Endothelial cell (in vitro differentiated cells): ENCODE measurements at places on chromosomes 2 and 18.

DNA sequence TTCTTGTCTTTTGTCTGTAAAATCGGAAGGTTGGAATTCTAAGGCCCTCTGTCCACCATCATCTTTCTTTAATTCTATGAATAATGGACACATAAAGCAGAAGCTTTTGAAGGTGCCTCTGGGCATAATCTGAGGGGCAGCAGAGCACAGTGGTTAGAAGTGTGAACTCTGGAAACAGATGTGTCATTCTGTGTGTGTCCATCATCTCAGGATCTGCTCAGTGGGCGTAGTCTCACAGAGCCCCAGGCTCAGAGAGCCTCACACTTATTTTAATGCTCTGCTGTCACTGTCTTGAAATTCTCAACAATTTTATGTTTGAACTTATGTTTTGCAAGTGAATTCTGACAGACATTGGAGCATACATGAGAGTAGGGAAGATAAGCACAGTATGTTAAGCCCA lies 31.0 kb upstream of the CCDC93 start:
- H3K4me1 ChIP-seq = no peaks in the 10 kb centered on the region
- H3K36me3 ChIP-seq = no peaks in the 10 kb centered on the region
- H3K27me3 ChIP-seq = no peaks in the 10 kb centered on the region
- no peak overlapping the region for H3K4me3 ChIP-seq
- no peak overlapping the region for H3K27ac ChIP-seq
- no peak for DNase-seq

DNA sequence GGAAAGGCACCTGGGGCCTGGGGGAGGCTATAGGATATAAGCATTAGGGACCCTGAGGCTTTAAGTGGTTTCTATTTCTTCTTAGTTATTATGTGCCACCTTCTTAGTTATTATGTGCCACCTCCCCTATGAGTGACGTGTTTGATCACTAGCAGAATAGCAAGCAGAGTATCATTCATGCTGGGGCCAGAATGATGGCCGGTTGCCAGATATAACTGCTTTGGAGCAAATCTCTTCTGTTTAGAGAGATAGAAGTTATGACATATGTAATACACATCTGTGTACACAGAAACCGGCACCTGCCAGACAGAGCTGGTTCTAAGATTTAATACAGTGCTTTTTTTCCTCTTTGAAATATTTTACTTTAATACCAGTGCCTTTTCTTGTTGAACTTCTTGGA lies 29.4 kb downstream of the LIPG start:
- no peak overlapping the region for H3K27ac ChIP-seq
- DNase-seq = no peak
- peaks cover 1% of the 10 kb centered on the region for H3K27me3 ChIP-seq
- H3K36me3 ChIP-seq = peaks cover 25% of the 10 kb centered on the region

DNA sequence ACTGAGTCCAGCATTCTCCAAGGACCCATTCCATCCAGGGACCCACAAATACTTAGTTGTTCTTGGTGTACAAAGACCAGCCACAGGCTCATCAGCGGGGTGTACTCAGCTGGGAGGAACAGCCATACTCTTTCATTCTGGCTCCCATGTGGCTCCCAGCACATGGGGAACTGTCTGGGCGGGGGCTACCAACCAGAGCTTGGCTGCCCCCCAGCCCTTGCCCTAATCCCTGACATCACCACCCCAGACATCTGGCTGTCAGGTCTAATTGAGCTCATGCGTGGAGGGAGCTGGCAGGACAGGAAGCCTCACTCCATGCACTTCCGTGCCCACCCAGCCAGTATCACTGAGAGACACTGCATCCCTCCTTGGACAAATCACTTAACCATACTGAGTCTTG lies 283.6 kb downstream of the DYSF start:
- peaks cover 8% of the 10 kb centered on the region for H3K27me3 ChIP-seq
- no peak for DNase-seq
- H3K36me3 ChIP-seq = peaks cover 18% of the 10 kb centered on the region

GRCh38 chr2:86186431-86186830 lies 8.8 kb downstream of the IMMT start:
- no peak overlapping the region for H3K4me3 ChIP-seq
- H3K36me3 ChIP-seq = peaks cover 3% of the 10 kb centered on the region
- DNase-seq = no peak

- DNase-seq = no peak
- peaks cover 3% of the 10 kb centered on the region for H3K36me3 ChIP-seq
- H3K27me3 ChIP-seq = peaks cover 5% of the 10 kb centered on the region
- peaks cover 2% of the 10 kb centered on the region for H3K4me1 ChIP-seq
Observed at GRCh38 chr2:203401-203800, 60.4 kb downstream of the SH3YL1 start.

GRCh38 chr2:70938586-70938950 lies 2.9 kb downstream of the ATP6V1B1 start:
- H3K27me3 ChIP-seq = peaks cover 23% of the 10 kb centered on the region
- DNase-seq = no peak
- H3K27ac ChIP-seq = no peak overlapping the region
- no peaks in the 10 kb centered on the region for H3K36me3 ChIP-seq
- no peak overlapping the region for H3K4me3 ChIP-seq
- H3K4me1 ChIP-seq = peaks cover 18% of the 10 kb centered on the region

- H3K4me3 ChIP-seq = no peak overlapping the region
- no peak overlapping the region for H3K27ac ChIP-seq
- no peaks in the 10 kb centered on the region for H3K4me1 ChIP-seq
- no peak for DNase-seq
- H3K27me3 ChIP-seq = peaks cover 3% of the 10 kb centered on the region
Observed at GRCh38 chr18:27674411-27674810, 489.3 kb upstream of the CHST9 start.

- no peak overlapping the region for H3K27ac ChIP-seq
- H3K4me1 ChIP-seq = no peaks in the 10 kb centered on the region
- no peaks in the 10 kb centered on the region for H3K27me3 ChIP-seq
- no peak for DNase-seq
Observed at GRCh38 chr2:148044322-148044721, 23.4 kb downstream of the MBD5 start.

DNA sequence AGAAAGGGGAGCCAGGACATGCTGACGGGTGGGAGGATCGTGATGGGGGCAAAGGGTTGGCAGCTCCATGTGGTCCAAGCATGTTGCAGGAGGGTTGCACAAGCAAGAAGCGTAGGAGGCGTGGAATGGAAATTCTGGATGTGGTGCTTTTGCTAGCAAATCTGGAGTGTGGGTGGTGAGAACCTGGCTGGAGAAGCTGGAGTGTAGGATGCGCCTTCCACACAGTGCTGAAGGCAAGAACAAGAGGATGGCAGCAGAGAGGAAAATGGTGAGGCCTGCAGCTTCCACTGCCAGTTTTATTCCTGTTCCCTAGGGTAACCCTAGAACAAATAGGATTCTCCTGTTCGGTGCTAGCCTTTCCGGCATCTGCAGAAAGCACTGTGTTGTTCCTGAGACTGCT lies 22.4 kb downstream of the CREG2 start:
- H3K4me1 ChIP-seq = no peaks in the 10 kb centered on the region
- H3K4me3 ChIP-seq = no peak overlapping the region
- H3K27me3 ChIP-seq = peaks cover 10% of the 10 kb centered on the region

GRCh38 chr18:40437517-40437916 lies 1517.5 kb upstream of the PIK3C3 start:
- no peak overlapping the region for H3K27ac ChIP-seq
- H3K27me3 ChIP-seq = no peaks in the 10 kb centered on the region
- no peak overlapping the region for H3K4me3 ChIP-seq
- H3K36me3 ChIP-seq = no peaks in the 10 kb centered on the region
- no peaks in the 10 kb centered on the region for H3K4me1 ChIP-seq
